ENCODE measurements at places on chromosomes 11 and 22.

DNA sequence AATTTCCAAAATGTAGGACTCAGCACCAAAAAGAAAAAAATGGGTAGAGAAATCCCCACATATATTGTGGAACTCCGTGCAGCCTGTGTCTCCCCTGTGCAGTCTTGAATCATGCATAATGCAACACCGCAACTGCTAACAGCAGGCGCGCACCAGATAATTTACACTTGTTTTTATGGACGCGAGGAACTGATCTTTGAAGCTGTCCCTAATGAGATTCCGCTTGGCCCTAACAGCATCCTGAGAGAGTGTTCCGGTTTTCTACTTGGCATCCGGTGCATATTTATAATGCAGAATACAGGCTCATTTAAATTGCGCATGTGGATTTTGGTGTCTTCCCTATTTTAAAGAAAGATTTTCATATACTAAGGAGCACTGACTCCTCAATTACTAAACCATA lies 21.1 kb downstream of the MPPED2 start:
- no peak for DNase-seq

GRCh38 chr11:21121991-21122390 lies 452.6 kb downstream of the NELL1 start:
- DNase-seq: no peak

DNA sequence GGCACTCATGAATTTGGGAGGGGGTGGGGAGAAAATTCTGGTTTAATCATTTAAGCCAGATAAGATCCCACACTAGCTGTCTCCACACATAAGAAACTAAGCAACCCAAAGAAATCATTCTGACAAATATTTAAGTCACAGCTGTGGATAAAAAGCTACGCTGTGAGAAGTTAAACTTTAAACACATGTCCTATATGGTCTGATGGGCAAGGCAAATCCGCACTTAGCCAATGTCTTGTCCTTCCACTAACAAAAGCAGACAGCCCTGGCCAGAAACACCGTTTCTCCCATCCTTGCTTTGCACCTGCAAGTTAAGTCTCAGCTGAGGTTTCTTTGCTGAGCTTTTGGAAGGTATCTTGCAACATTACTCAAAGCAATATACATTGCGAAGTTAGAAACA lies 68.0 kb downstream of the ETS1 start:
- no peak for DNase-seq

- no peak for DNase-seq
These were observed 67.9 kb upstream of the SLC35C1 start for GRCh38 chr11:45737056-45737455.

GRCh38 chr11:123169821-123170220 lies 25.2 kb downstream of the CLMP start:
- DNase-seq: no peak

DNA sequence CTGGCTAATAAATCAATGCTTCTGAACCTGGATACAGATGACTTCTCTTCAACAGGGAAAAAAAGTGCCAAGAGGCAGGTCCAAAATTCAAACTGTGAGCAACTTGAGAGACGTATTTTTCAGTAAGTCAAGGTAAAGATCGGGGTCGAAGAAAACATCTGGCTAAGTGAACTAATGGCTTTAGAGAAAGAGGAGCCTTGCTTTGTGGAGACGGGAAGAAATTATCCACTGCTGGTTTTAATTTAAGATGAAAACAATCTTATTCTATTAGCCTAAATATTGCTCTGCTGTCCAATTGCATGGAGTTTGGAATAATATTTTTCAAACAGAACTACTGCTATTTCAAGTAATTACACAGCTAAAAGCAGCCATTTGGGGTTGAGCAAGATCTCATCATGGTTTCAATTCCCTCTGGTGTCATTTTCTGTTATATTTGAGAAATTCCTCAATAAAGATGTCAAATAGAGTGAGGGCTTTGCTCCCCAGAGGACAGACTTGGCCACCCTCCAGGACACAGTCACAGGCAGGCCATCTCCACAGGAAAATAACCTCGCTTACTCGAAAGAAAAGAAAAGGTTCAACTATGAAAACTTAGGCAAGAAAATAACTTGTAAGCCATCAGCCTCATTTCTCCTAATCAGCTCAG lies 29.8 kb downstream of the SCUBE1 start:
- DNase-seq: no peak
